GM23248 (cell line): ENCODE measurements at places on chromosomes 2 and 18.

DNA sequence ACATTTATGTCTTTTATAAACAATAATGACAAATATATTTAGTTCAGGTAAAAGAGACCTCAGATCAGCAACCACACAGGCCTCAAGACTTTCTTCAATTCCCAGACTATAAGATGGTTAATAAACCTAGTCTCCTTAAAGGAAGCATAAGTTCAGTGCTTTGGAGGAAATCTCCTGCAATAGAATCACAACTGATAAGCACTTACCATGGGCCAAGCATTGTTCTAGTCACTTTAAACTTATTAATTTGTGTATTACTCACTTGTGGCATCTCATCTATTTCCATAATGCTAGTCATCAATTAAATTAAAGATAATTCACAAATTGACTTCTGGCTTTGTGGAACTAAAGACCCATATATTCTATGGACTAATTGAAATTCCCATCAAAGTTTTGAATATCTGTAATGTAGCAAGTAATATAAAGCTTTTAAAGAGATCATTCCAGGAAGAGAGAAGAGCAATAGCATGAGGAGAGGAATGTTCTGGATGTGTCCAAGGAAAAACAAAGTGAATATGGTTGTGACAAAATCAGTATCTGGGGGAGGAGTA, 42.2 kb downstream of the COL3A1 start:
- DNase-seq = no peak
- H3K27ac ChIP-seq = 0 out of 2 replicates have a peak overlapping the region, but pooled peaks have one; percentile 4
- H3K4me1 ChIP-seq = peaks cover 52% of the 10 kb centered on the region
- peaks cover 18% of the 10 kb centered on the region for H3K36me3 ChIP-seq
- no peaks in the 10 kb centered on the region for H3K27me3 ChIP-seq

DNA sequence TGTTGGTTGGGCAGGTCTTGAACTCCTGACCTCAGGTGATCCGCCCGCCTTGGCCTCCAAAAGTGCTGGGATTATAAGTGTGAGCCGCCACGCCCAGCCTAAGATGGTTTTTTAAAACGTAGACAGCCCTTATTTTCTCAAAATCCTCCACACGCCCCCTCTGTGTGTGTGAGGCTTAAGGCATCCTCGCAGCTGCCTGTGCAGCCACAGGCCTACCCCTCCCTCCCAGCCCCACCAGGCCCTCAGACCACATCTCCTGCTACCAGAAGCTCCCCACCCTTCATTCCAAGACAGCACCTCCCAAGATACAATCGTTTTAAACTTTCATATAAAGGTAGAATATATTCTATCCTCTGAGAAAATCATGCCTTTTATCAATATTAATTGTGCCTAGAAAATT, 4.8 kb downstream of the ANO7 start:
- H3K4me3 ChIP-seq = no peak overlapping the region
- no peaks in the 10 kb centered on the region for H3K4me1 ChIP-seq
- H3K27ac ChIP-seq = no peak overlapping the region
- H3K36me3 ChIP-seq = no peaks in the 10 kb centered on the region
- no peaks in the 10 kb centered on the region for H3K27me3 ChIP-seq

- peaks cover 55% of the 10 kb centered on the region for H3K36me3 ChIP-seq
- DNase-seq = no peak
- H3K4me1 ChIP-seq = no peaks in the 10 kb centered on the region
- H3K27ac ChIP-seq = no peak overlapping the region
These were observed 8.2 kb downstream of the ODC1 start for GRCh38 chr2:10439971-10440370.

DNA sequence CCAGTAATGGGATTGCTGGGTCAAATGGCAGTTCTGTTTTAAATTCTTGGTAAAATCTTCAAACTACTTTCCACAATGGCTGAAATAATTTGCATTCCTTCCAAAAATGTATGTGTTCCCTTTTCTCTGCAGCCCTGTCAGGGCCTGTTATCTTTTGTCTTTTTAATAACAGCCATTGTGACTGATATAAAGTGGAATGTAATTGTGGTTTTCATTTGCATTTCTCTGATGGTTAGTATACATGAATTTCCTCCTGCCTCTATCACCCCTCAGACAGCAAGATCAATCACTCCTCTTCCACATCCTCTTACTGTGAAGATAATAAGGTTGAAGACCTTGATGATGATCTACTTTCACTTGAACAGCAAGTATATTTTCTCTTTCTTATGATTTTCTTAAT, 304.8 kb upstream of the FSIP2 start:
- DNase-seq = no peak
- H3K27me3 ChIP-seq = no peaks in the 10 kb centered on the region
- no peak overlapping the region for H3K4me3 ChIP-seq
- H3K27ac ChIP-seq = no peak overlapping the region
- no peaks in the 10 kb centered on the region for H3K36me3 ChIP-seq
- no peaks in the 10 kb centered on the region for H3K4me1 ChIP-seq

- DNase-seq = no peak
- no peaks in the 10 kb centered on the region for H3K36me3 ChIP-seq
These were observed 11.7 kb downstream of the CYP26B1 start for GRCh38 chr2:72135921-72136320.

DNA sequence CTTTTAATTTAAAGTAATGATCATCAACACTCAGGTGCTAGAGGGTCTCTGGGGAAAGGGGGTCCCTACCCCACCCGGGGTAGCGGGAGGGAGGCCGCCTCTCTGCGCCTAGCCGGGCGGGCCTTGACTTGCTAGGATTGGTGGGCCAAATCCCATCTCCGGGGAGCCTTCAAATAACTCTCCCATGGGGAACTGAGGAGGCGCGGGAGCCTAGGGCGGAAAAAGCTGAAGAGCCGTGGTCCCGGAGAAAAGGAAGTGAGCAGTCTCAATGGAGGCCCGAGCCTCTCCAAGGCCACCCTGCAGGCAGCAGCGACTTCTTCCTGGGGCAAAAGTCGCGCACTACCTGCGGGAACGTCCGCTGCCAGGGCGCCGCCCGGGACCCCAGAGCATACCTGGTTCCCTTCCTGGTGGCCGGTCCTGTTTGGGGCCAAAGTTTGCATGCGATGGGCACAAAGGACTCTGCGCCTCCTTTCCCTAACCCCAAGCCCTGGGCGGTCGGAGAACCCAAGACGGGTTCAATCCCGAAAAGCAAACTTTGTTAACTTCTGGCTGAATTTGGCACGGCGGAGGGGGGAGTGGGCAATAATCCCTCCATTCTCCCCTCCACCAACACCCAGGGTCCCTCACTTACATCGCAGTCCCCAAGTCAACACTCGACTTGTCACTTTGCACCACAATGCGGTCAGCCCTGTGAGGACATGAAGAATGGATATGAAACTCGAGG, 13.6 kb downstream of the EN1 start:
- no peaks in the 10 kb centered on the region for H3K36me3 ChIP-seq
- peaks cover 20% of the 10 kb centered on the region for H3K4me1 ChIP-seq
- no peak overlapping the region for H3K27ac ChIP-seq
- DNase-seq = no peak
